NCI-H1417 treated with DMSO at 0.1 percent for 48 hours (cell line): ENCODE measurements at places on chromosomes 1 and 21.

GRCh38 chr1:23548704-23549143, 10.6 kb downstream of the ID3 start:
- DNase-seq = no peak

DNA sequence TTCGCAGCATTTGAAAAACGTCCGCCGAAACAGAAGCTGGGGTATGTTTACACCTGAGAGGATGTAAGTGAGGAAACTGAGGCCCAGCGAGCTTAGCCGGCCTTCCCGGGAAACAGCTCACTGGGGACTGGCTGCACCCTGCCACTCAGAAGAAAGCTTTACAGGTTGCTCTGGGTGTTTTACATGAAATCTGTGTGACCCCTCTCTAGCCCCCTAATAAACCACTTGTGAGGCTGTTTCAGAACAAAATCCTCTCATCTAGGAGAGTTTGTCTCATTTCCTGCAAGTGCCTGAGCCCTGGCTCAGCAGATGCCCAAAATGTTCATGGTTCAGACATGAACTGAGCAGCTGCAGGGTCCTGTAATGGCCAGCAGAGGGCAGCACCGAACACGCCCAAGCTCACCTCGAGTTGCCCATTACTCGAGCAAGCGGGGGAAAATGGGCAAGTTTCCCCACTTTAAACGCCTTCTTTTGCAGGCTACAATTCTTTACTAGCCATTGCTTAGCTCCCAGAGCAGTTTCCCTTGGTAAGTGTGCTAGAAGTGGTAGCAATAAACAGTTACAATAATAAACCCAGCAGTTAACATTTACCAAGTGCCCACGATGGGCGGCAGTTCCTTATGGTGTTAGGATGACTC, 76.4 kb downstream of the FHAD1 start:
- no peak for DNase-seq

DNA sequence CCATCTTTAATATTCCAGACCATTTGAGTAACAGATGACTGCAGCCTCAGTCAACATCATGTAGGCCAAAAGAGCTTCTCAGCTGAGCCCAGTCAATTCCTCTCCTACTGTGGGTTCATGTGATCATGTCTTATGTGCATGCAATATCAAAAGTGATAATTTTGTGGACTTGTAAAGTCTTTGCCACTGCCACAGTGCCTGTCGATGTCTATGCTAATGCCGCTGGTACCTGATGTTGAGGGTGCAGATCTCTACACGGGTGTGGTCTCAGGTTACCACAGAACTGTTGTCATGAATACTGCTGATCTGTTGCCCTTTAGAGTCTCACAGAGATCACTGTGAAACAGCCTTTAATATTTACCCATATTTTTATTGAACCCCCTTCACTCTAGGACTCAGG, 11.3 kb upstream of the C1orf141 start:
- no peak for DNase-seq

DNA sequence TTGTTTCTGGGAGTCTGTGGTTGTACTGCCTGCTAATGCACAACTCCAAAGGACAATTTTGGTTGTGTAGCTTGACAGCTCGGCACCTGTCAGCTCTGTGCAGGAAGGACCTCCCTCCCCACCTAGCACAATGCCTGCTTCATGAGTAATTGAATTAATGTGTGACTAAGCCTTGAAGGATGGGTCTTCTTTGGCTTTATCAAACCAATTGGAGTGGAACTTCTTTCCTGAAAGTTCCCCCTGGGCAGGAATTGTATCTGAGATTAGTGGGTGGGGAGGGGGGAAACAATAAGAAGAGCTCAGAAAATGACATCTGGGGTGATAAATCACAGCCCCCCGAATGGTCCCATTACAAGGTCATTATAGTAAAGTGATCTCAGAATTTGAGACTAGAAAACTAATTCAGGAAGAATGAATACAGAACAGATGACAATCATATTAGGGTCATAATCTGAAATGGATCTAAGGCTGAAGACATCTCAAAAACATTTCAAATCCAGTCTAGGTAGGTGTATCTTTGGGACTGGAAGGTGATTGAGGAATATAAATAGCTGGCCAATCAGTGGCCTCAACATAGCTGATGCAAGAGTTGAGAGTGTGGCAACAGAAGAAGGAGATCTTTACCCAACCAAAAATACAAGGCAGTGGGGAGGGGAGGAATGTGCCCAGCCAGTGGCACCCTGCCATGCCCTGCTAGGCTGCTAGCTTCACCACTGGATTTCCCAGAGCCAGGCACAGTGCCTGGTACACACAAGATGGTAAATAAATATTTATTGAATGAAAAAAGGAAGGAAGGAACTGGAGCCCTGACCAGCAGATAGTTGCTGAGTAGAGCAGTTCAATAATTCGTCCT, 10.1 kb upstream of the SESN2 start:
- no peak for DNase-seq

GRCh38 chr21:27647401-27647800, 680.5 kb upstream of the ADAMTS5 start:
- DNase-seq = no peak

GRCh38 chr1:213327017-213327667, 276.1 kb downstream of the RPS6KC1 start:
- no peak for DNase-seq

DNA sequence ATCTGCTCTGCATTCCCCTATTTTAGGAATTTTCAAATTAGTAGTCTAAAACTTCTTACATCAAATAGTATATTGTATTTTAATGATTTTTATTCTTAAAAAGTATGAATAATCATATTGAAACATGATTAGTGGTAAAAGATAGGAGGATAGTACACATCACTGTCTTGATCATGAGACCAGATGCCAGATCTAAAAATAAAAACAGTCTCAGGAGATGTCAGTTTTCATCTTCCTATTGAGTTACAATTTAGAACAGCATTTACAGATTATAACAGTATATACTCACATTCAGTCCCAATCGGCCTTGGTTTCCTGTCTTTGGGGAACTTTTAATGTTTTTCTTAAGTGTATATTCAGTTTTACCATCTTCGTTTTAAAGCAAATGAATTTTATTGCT, 95.9 kb downstream of the USP25 start:
- no peak for DNase-seq

GRCh38 chr1:7783178-7783711, 846 bp upstream of the PER3 start:
- no peak for DNase-seq

DNA sequence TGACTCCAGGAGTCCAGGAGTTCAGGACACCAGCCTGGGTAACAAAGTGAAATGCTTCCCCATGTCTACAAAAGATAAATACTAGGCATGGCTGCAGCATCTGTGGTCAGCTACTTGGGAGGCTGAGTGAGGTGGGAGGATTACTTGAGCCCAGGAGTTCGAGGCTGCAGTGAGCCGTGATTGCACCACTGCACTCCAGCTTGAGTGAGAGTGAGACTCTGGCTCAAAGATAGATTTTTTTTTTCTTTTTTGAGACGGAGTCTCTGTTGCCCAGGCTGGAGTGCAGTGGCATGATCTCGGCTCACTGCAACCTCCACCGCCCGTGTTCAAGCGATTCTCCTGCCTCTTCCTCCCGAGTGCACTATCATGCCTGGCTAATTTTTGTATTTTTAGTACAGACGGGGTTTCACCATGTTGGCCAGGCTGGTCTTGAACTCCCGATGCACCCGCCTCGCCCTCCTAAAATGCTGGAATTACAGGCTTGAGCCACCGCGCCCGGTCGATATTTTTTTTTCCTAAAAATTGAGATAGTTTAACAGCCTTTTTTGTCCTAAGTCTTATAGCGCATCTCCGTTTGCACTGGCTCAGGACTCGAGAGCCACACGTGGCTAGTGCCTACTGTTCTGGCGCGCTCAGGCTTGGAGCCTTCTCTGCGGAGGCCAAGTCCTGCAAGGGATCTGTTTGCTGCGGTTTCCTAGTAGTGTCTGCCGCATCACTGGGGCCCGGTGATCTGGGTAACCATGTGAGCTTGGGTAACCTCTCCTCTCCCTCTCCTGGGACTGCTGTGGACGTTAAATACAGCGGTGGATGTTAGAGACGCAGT, 1.0 kb upstream of the MFN2 start:
- DNase-seq = no peak

DNA sequence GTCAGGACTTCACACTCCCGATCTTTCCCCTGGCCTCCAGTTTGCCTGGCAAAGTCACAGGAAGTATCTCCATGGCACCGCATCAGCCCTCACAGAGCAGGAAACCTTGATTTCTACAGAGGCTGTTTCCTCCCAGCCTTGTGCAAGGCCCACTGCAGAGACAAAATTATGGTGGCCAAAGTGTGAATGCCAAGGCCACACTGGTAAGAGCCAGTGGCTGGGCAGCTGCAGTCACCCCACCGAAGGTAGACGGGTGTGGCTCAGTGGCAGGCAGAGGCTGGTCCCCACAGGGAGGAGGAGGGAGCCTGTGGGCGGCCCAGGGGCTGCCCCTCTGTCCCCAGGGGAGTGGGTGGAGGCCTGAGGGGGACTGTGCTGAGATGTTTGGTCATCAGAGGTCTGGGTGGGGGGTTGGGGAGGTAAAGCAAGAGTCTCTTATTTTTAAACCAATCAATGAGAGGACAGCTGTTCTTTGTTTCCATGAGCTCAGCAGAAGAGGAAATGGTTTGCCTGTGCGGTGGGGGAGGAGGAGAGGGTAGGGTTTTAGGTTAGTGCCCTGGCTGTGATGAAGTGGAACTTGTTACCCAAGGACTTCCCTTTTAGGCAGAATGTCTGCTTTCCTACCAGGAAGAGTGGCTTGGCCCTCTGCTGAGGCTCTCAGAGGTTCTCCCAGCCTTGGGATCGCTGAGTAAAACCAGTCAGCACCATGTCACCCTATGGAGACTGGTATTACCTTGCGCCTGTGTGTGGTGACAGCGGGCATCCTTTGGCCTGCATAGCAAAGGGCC, 18.0 kb upstream of the BTG2 start:
- DNase-seq = peak; percentile 9
